ENCODE measurements at places on chromosomes 7 and 10. TPM values are rescaled to one million over a fixed set of nuclear protein-coding genes. Genes with fewer than 3 reads are reported as not detected.

GRCh38 chr10:109974504-109975191 lies 33.1 kb upstream of the ADD3 start:
- no peaks in the 10 kb centered on the region for H3K36me3 ChIP-seq
- peaks cover 44% of the 10 kb centered on the region for H3K4me1 ChIP-seq
- H3K27me3 ChIP-seq, result no peaks in the 10 kb centered on the region
- no peak overlapping the region for H3K27ac ChIP-seq
- no peak for DNase-seq

Gene INSYN2A
- total RNA-seq, result 0.36 TPM

Gene SEPHS1
- total RNA-seq, result 37.4 TPM

- H3K27me3 ChIP-seq, result no peaks in the 10 kb centered on the region
- DNase-seq, result no peak
- peaks cover 15% of the 10 kb centered on the region for H3K4me1 ChIP-seq
- H3K36me3 ChIP-seq, result no peaks in the 10 kb centered on the region
- H3K4me3 ChIP-seq, result no peak overlapping the region
These were observed 290.5 kb upstream of the AKR1E2 start for GRCh38 chr10:4535521-4535920.

DNA sequence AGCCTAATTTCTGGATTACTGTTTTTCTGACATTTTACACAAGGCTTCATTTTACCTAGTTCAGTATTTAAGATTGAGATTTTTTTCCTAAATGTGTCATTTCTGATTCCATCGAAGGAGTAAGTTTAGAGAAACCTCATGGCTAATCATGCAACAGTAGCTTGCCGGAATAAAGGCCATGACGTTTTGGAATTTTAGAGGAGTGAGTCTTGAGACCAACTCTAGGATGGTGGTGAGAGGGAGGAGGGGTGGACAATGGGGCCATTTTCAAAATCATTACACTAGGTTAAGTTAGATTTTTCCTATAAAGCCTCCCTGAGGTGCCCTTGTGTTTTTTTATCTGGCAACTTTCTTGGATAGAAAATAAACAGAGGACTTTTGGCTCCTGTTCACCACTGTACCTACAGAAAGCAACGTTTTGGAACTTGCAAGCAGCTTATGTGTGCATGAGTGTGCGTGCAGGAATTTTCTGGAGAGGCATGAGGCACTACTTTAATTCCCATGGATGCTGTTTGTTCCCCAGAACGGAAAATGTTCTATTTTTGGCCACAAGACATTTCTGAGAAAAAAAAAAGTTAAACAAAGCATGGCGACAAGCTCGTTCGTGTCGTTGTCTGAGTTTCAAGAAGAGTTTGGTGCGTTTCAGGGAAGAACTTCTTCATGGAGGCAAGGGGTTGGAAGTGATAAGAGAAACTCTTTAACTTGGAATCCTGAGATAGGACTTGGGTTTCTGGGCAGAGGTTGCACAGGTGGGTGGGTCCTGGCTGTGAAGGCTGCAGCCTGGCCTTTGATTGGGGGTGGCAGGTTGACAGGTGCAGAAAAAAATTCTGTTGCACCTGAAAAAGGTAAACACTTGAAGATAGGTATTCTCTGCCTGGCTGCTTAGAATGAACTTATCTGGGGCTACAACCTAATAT lies 178.1 kb downstream of the PTEN start:
- peak overlapping the region; percentile 12 for H3K27ac ChIP-seq
- no peak overlapping the region for H3K4me3 ChIP-seq
- no peaks in the 10 kb centered on the region for H3K27me3 ChIP-seq
- DNase-seq, result no peak

Gene AKR1C8
- not detected for total RNA-seq

Gene SLF2
- 43.0 TPM for total RNA-seq

DNA sequence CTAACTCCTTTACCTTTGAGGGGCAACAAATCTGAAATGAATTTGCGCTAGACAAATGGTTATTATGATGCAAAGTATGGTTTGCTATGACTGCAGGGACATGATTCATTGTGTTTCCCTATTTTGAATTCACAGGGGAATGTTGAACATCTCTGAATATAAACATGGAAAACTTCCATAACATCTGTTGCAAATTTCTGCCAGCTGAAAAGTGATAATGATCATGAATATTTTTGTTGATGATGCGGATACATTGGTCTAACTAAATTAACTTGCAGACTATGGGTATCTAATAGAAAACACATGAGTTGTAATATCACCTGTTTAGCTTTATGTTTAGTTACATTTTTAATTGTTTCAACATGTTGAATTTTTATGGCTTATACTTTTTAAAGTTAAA lies 1325.5 kb downstream of the REEP3 start:
- no peak overlapping the region for H3K4me3 ChIP-seq
- DNase-seq, result no peak

GRCh38 chr7:41709621-41710020 lies 6.7 kb upstream of the INHBA start:
- H3K27ac ChIP-seq, result peak overlapping the region; percentile 88
- peak; percentile 92 for DNase-seq
- H3K4me3 ChIP-seq, result no peak overlapping the region
- peaks cover 42% of the 10 kb centered on the region for H3K4me1 ChIP-seq

Gene AGBL3
- total RNA-seq, result 2.2 TPM

Gene MBLAC1
- 2.2 TPM for total RNA-seq

Gene MUC3A
- total RNA-seq, result not detected

Gene PRKAR1B
- 5.9 TPM for total RNA-seq

DNA sequence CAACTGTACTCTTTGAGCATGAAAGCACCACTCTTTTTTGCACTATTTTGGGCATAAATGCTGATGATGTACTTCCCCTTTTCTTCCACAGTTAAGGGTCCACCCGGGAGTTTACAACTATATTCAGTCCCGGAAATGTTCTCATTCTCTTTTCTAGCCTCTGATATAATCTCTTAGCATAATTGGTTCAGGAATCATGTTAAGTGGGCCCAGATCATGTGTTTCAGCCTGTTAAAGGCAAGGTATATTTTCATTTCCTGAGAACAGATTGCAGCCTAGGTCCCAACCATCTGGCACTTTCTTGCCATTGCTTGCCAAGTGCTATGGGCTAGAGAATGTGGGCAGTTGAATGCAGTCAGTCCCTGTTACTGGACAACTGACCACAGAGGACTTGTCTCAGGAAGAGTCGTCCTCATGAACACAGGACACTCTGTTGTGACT lies 111.4 kb upstream of the GLCCI1 start:
- H3K36me3 ChIP-seq, result no peaks in the 10 kb centered on the region
- peaks cover 6% of the 10 kb centered on the region for H3K4me1 ChIP-seq
- H3K4me3 ChIP-seq, result no peak overlapping the region
- H3K27ac ChIP-seq, result no peak overlapping the region
- peak; percentile 58 for DNase-seq
- no peaks in the 10 kb centered on the region for H3K27me3 ChIP-seq

DNA sequence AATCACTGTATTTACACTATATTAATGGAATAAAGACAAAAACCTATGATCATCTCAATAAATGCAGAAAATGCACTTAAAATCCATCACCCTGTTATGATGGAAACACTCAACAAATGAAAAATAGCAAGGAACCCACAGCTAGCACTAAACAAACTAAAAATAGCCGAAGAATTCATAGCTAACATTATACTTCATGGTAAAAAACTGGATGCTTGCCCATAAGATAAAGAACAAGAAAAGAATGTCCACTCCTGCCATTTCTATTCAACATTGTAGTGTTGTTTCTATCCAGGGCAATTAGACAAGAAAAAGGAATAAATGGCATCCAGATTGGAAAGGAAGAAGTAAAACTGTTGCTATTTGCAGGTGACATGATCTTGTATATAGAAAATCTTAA lies 142.1 kb downstream of the STK31 start:
- H3K27ac ChIP-seq, result no peak overlapping the region
- H3K36me3 ChIP-seq, result no peaks in the 10 kb centered on the region
- DNase-seq, result no peak
- no peak overlapping the region for H3K4me3 ChIP-seq
- H3K27me3 ChIP-seq, result no peaks in the 10 kb centered on the region

- DNase-seq, result no peak
- no peaks in the 10 kb centered on the region for H3K27me3 ChIP-seq
- no peak overlapping the region for H3K27ac ChIP-seq
- peaks cover 6% of the 10 kb centered on the region for H3K4me1 ChIP-seq
- no peaks in the 10 kb centered on the region for H3K36me3 ChIP-seq
These were observed 5.9 kb upstream of the LRMDA start for GRCh38 chr10:75425291-75426079.

Gene FAM13C
- 6.2 TPM for total RNA-seq

Gene FBXL13
- total RNA-seq, result 2.2 TPM

GRCh38 chr10:2575460-2575859 lies 491.9 kb upstream of the PFKP start:
- no peaks in the 10 kb centered on the region for H3K27me3 ChIP-seq
- H3K36me3 ChIP-seq, result no peaks in the 10 kb centered on the region
- no peak overlapping the region for H3K27ac ChIP-seq
- H3K4me1 ChIP-seq, result no peaks in the 10 kb centered on the region
- H3K4me3 ChIP-seq, result no peak overlapping the region

Gene TMEM225B
- total RNA-seq, result 0.29 TPM

DNA sequence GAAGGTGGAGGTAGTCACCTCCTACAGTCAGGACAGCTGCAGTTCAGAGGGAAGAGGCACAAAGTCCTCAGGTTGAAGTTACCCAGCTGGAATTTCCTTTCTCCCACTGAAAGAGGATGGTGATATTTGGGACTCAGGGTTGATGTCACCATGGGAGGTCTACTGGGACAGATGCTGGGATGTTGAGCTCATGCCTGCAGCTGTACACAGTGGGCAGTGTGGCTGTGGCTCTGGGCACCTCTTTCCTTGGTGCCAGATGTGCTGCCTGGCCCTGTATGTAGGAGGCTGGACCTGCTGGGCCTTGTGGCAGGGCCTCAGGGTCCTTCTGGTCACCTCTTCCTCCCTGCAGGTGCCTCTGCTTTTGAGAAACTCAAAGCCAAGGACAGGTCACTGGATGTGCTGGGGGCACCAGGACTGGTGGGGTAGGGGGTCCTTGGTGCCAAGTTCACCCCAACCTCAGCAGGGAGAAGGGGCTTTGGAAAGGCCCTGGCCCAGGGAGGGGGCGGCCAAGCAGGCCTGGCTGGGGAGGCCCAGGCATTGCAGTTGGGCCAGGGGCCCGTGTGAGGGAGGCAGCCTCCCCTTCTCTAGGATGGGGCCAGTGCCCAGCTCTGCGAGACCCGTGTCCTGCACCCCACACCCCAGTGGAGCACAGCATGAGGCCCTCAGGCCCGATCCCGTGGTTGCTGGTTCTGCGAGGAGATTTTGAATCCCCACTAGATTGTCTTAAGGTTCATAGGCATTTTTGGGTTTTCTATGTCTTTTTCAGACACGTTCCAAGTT lies 103.1 kb downstream of the BMS1 start:
- H3K4me1 ChIP-seq, result no peaks in the 10 kb centered on the region
- H3K27ac ChIP-seq, result no peak overlapping the region
- H3K4me3 ChIP-seq, result no peak overlapping the region
- DNase-seq, result peak; percentile 77

DNA sequence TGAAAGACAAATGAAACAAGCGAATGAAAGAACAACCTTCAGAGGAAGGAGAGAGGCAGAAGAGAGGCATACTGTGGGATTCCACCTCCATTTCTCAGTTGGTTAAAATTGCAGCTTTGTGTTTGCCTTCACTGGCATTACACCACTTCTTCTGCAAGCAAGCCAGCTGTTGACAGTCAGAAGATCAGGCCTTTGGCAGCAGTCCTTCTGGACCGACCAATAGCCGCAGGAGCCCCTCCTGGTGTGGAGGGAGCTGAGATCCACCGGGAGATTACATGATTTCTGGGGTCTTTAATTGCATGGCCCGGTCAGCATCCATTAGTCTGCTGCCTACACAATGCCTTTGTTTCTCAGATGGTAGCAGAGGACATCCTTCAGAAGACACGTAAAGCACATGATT lies 206.7 kb downstream of the ADAM12 start:
- H3K27me3 ChIP-seq, result no peaks in the 10 kb centered on the region
- peaks cover 17% of the 10 kb centered on the region for H3K36me3 ChIP-seq
- H3K27ac ChIP-seq, result no peak overlapping the region

- H3K4me3 ChIP-seq, result no peak overlapping the region
- no peak for DNase-seq
- H3K4me1 ChIP-seq, result no peaks in the 10 kb centered on the region
- no peaks in the 10 kb centered on the region for H3K27me3 ChIP-seq
- no peaks in the 10 kb centered on the region for H3K36me3 ChIP-seq
- H3K27ac ChIP-seq, result no peak overlapping the region
These were observed 25.3 kb downstream of the GFRA1 start for GRCh38 chr10:116247691-116248090.

- H3K27me3 ChIP-seq, result no peaks in the 10 kb centered on the region
- H3K4me3 ChIP-seq, result no peak overlapping the region
- DNase-seq, result no peak
- H3K36me3 ChIP-seq, result no peaks in the 10 kb centered on the region
- H3K27ac ChIP-seq, result no peak overlapping the region
These were observed 49.1 kb downstream of the CHST15 start for GRCh38 chr10:124044143-124044862.

Gene ZNF488
- 0.29 TPM for total RNA-seq

All from osteoblast (primary cell).